ENCODE measurements at places on chromosomes 16 and 17. TPM values are rescaled to one million over a fixed set of nuclear protein-coding genes. Genes with fewer than 3 reads are reported as not detected.
A peak's percentile ranks its signal among the peaks of the same experiment; 100 is the strongest.

The KRT13 gene
- total RNA-seq = 5.5 TPM

The DHRS13 gene
- 12.8 TPM for total RNA-seq

The KIF2B gene
- not detected for total RNA-seq

The OTOA gene
- 0.90 TPM for total RNA-seq

The LPCAT2 gene
- 32.8 TPM for total RNA-seq

The ACSM5 gene
- 4.5 TPM for total RNA-seq

The TPSG1 gene
- 2.3 TPM for total RNA-seq

The ZNF624 gene
- 5.6 TPM for total RNA-seq

The MSI2 gene
- total RNA-seq = 31.3 TPM

DNA sequence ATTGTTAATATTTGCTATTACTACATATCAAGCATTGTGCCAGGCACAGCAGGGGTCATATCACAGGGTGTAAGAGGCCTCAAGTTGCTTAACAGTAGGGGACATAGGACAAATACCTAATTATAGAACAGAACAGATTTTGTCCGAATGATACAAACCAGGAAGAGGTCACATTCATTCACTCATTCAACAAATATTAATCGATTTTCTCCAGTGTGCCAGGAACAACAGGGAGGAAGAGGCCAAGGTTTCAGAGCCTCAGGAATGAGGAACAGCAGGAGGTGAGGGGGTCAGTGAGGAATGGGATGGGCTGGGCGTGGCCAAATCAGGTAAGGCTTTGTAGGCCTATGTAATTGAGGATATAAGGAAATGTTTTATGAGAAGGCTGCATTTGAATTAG is 11.2 kb upstream of the CHST4 start:
- H3K27ac ChIP-seq = no peak overlapping the region
- H3K27me3 ChIP-seq = no peaks in the 10 kb centered on the region
- no peaks in the 10 kb centered on the region for H3K4me1 ChIP-seq
- no peak overlapping the region for H3K4me3 ChIP-seq
- DNase-seq = no peak
- no peaks in the 10 kb centered on the region for H3K36me3 ChIP-seq

- peak overlapping the region; percentile 3 for H3K27ac ChIP-seq
- H3K4me3 ChIP-seq = no peak overlapping the region
- peaks cover 27% of the 10 kb centered on the region for H3K4me1 ChIP-seq
- H3K27me3 ChIP-seq = no peaks in the 10 kb centered on the region
- DNase-seq = peak; percentile 84
Measured at GRCh38 chr17:50266384-50267073, 7.7 kb upstream of the TMEM92 start.

- H3K27ac ChIP-seq = no peak overlapping the region
Measured at GRCh38 chr16:20538687-20539086, 37.5 kb downstream of the ACSM2B start.

GRCh38 chr16:12661656-12662172 is 142.0 kb downstream of the CPPED1 start:
- H3K27me3 ChIP-seq = no peaks in the 10 kb centered on the region
- no peak overlapping the region for H3K27ac ChIP-seq
- H3K36me3 ChIP-seq = no peaks in the 10 kb centered on the region
- no peak overlapping the region for H3K4me3 ChIP-seq
- no peaks in the 10 kb centered on the region for H3K4me1 ChIP-seq

GRCh38 chr17:13490906-13491482 is 110.7 kb downstream of the HS3ST3A1 start:
- no peaks in the 10 kb centered on the region for H3K4me1 ChIP-seq
- no peak overlapping the region for H3K27ac ChIP-seq
- no peaks in the 10 kb centered on the region for H3K36me3 ChIP-seq
- no peak overlapping the region for H3K4me3 ChIP-seq

- H3K4me3 ChIP-seq = peak within 1 kb of the TSS; percentile 53
- no peaks in the 10 kb centered on the region for H3K36me3 ChIP-seq
- H3K27me3 ChIP-seq = no peaks in the 10 kb centered on the region
- no peak for DNase-seq
- H3K4me1 ChIP-seq = peaks cover 15% of the 10 kb centered on the region
Measured at GRCh38 chr17:42850954-42851353, at the start of gene AOC3. Gene AOC3, plus strand, starts transcription at chr17:42851199. Its CDS starts 145 bp downstream, at chr17:42851344.

DNA sequence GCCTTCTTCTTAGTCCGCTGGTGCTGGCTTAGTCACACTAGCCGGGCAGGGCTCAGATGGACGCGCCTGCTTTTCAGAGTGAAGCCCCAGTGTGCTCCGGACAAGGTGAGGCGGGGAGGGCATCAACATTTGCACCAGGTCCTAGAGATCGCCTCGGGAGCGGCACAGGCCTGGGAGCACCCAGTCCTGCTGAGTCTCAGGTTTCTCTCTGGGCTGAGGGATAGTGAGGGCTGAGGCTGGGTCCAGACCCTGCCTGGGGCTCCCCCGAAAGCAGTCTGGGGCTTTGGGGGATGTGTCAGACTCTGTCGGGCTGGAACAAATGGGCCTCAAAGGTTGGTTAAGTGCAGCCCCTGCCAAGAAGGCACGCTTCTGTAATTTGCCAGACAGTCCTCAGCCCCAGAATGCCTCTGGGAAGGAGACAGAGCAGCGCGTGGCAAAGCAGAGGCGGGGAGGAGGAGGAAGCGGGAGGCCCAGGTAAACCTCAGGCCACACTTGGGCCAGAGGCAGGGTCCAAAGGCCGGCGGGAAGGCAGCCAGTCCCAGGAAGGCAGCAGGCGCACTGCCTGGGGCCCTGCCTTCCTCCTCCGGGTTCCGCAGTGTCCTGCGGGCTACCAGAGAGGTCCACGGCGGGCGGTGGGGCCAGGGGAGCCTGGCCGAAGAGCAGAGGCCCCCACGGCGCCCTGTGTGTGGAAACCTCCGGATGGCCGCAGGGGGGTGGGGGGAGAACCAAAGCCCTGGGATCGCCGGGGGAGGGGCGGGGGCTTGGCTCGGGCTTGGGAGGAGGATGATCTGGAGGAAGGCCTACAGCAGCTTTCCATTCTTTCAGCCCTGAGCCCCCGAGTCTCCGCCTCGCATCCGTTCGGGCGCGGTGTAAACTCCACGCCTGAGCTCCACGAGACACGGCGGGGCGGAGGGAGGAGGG is 39.5 kb upstream of the ATP2A3 start:
- H3K36me3 ChIP-seq = peaks cover 29% of the 10 kb centered on the region
- peaks cover 9% of the 10 kb centered on the region for H3K4me1 ChIP-seq
- no peak overlapping the region for H3K27ac ChIP-seq
- no peak overlapping the region for H3K4me3 ChIP-seq

- H3K4me3 ChIP-seq = no peak overlapping the region
- no peak for DNase-seq
- no peak overlapping the region for H3K27ac ChIP-seq
- peaks cover 39% of the 10 kb centered on the region for H3K36me3 ChIP-seq
Measured at GRCh38 chr17:64747938-64748540, 85.9 kb upstream of the SMURF2 start.

GRCh38 chr17:81328978-81329926 is 34.1 kb upstream of the SLC38A10 start:
- H3K36me3 ChIP-seq = no peaks in the 10 kb centered on the region
- peak; percentile 94 for DNase-seq
- H3K27me3 ChIP-seq = no peaks in the 10 kb centered on the region
- peaks cover 45% of the 10 kb centered on the region for H3K4me1 ChIP-seq

GRCh38 chr16:66222756-66223155 is 143.7 kb upstream of the CDH5 start:
- DNase-seq = no peak
- H3K27ac ChIP-seq = no peak overlapping the region
- H3K4me3 ChIP-seq = no peak overlapping the region
- no peaks in the 10 kb centered on the region for H3K4me1 ChIP-seq
- H3K27me3 ChIP-seq = no peaks in the 10 kb centered on the region

DNA sequence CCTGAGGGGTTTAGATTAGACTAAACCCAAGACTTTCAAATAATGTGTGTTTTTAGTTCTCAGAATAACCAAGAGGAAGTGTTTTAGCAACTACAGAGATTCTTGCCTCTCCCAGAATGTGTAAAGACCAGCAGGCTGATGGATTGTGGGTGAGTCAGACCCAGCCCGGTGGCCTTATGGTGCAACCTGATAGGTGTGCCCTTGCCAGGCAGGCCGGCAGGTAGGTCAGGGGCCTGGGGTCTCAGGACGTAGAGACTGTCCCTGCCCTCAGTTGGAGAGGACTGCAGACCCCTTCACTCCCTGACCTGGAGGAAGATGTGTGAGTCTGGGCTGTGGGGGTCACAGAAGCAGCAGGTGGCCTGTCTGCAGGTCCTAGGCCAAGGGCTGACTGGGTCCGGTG is 47.2 kb upstream of the ACSF3 start:
- DNase-seq = no peak
- H3K36me3 ChIP-seq = no peaks in the 10 kb centered on the region
- no peaks in the 10 kb centered on the region for H3K4me1 ChIP-seq
- no peak overlapping the region for H3K4me3 ChIP-seq

Data from upper lobe of right lung (tissue), 1 donor.